Stimulated activated CD4-positive, alpha-beta T cell treated with anti-CD3 and anti-CD28 coated beads, Interleukin-4, amount 100 ng/mL, for 4 hours (primary cell): ENCODE measurements at places on chromosomes 6 and 20.
A peak's percentile ranks its signal among the peaks of the same experiment; 100 is the strongest.

DNA sequence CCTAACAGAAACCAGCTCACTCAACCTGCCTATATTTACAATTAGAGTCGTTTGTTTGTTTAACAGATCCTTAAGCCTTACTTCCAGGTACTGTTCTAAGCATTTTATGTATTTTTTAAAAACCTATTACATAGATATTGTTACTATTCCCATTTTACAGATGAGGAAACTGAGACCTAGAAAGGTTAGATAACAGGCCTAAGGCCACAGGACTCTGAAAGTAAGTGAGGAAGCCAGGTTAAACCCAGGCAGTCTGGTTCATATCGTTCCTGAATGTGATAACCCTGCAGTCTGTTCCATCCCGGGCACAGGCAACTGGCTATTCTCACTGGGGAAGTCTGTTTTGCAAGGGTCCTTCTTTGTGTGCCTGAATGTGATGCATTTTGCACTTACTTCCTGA is 322.2 kb downstream of the FARS2 start:
- no peak for DNase-seq

DNA sequence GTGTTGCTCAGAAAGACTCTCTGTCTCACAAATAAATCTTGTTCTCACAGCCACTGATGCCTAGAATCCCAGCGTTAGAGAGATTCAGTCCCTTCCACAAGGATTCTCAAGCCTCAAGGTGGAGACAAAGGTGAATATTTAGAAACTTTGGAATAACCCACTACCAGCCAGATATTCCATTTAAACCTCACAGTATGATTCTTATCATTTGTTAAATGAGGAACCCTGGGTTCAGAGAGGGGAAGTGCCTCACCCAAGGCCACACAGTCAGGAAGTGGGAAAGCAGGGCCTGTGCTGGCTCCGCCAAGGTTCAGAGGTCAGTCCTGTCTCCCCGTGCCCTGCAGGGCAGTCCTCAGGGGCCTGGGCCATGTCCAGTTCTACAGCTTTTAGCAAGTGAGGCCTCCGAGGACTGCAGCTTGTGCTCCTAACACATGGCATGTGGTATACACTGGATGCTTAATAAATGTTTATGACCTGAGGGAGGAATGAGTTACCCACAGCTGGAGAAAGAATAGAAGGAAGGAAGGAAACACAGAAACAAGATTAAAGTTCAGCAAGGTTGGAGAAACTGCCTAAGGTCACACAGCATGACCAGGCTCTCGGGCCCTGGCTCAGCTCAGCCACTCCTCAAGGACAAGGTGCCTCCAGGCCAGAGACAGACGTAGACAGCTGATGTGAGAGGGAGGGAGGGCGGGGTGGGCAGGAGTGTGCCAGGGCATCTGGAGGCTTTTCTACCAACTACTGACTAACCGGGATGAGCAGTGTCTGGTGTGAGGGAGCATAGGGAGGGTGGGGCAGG is 3.9 kb upstream of the TGM2 start:
- DNase-seq, result no peak

DNA sequence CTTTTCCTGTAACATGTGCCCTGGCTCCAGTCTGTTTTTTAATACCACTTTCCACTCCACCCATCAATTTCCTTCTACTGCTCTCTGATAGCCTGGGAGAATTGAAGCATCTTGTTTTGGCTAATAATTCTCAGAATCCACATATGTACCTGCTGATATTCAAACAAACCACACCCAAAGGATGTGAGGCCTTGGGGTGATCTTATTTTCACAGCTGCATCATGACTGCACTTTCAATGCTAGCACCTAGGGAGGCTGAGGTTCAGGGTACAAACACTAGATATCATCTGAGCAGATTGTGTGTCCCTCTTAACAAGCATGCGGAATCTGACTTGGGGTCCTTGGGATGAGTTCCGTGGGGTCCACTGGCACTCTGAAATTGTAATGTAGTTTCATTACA is 12.7 kb downstream of the FNDC1 start:
- no peak for DNase-seq

DNA sequence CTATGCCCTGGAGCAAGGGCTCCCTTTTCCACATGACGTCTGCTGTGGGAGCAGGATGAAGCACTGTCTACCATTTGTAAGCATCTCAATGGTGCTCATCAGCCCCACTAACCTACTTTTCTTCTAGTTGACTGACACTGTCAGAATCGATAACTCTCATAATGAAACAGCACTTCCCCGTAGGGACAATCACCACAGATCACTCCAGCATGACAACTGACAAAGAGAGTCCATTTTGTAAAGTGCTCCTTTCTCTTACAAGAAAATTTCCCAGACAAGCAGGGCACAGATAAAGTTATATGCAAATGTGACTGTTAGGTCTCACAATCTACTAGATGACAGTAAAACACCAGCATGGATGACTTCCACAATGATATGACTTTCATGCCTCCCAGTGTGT is 46.4 kb downstream of the HEBP2 start:
- no peak for DNase-seq

GRCh38 chr20:24199501-24199900 is 210.9 kb upstream of the GGTLC1 start:
- no peak for DNase-seq

GRCh38 chr6:90715093-90715655 is 128.3 kb upstream of the MAP3K7 start:
- DNase-seq, result no peak

DNA sequence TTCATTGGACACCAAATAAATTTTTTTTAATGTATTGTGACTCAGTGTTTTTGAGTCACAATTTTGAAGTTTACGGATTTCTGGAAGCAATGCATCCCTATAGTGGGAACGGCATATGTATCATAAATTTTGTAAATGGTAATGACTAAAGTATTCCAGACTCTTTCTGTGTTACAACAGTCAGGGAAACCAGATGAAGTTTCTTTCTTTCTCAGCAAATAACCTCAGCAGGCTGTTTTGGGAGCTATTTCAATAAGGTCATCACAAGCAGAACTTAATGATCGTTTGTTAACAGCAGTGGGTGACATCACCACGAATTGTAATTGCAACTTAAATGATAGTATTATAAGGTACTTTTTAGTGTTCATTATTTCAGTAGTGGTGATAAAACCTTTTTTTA is 52.0 kb downstream of the HIVEP1 start:
- DNase-seq, result no peak

- DNase-seq, result peak; percentile 18
Observed at GRCh38 chr20:1301031-1301529, 27.9 kb downstream of the SDCBP2 start.

DNA sequence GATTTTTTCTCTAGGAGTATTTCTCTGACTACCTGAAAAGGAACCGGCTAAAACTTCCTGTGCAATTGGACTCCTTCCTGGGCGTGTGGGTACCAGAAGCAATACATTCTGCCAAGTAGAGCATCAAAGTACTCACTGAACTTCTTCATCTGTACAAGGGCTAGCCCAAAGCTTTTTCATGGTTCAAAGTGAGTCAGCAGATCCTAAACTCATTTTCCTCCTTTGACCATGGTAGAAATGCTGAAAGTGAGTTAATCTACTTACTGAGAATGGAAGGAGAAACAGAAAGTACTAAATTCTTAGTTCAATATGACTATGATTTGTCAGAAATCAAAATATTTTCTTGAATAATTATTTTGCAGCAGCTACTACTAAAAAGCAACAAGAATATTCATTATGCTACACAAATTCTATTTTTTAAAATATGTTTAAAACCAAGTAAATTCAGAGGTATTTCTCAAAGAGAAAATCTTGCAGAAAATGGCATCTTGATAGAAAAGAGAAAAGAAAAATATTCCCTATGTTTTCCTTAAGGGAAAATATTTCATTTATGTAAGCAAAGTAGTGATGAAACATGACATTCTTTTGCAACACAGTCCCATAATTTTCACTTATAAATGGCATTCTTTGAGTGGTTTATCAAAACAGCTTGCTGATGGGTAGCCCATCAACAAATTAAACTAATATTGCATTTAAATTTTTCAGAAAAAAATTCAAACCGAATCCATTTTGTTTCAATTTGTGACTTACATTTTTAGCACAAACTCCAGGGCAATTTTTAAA is 3.7 kb upstream of the BEND6 start:
- DNase-seq, result no peak

DNA sequence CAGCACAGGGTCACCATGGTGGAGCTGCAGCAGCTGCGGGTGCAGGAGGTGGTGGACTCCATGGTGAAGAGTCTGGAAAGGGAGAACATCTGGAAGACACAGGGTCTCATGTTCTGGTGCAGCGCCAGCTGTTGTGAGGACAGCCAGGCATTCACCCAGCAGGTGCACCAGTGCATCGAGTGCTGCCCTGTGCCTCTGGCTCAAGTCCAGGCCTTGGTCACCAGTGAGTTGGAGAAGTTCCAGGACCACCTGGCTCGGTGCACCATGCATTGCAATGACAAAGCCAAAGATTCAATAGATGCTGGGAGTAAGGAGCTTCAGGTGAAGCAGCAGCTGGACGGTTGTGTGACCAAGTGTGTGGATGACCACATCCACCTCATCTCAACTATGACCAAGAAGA is 22.9 kb upstream of the RIPK1 start:
- no peak for DNase-seq

DNA sequence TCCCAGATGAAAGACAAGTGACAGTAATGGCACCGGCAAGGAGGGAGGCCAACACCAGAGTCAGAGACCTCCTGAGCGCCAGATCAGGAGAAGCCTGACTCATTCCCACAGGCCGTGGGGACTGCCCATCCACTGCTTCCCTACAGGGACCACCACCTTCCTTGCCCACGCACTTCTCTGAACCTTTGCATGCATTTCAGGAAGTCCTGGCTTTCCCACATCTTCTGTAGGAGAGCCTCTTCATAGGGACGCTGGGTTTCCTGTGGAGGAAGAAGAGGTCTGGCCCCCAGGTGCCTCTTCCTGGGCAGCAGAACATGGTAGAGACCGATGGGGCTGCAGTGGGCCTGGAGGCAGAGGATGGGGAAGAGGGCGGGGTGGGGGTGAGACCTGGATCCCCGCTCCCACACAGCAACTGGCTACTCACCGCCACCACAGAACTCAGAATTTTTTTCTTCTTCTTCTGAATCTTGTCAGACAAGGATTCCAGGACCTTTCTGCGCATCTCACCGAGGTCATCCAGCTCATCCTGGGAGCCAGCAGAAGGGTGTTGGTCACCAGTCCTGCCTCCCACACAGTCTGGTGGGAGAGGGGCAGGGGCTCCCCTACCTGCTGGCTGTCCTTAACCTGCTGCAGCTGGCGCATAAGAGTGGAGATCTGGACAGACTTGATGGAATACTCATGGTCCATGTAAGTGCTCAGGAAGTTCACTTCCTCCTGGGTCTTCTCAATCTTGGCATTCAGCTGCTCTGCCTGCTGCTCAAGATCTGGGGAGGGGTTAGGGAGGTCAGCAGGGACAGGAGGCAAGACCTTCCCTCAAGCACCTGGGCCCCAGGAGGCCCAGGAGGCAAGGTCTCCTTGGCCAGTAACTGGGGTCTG is 13.7 kb downstream of the C20orf96 start:
- DNase-seq, result no peak

DNA sequence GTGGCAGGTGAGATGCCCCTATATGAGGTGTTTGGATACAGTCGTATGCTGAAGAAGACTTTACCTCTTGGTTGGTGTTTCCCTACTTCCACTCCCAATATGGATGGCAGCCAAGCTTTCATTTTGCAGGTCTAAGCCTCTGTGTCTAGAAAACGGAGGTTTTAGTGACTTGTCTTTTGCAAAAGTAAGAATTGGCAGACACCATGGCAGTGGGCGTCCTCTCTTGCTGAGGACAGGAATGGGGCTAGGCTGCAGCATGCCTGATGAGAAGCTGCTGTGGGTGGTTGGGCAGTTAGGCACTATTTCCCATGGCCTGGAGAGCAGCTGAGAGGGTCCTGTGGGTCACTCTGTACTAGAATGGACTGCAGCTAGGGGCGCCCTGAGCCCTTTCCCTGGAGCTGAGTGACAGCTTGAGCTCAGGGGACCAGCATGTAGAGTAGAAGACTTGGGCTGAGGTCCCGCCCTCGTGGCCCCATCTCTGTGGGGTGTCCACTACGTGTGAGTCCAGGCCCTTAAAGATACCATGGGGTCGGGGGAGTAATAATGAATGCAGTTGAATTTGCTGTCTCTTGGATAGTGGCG is 127.4 kb downstream of the CDH26 start:
- no peak for DNase-seq
